SK-MEL-5 (cell line): ENCODE measurements at places on chromosomes 5 and 9. TPM values are rescaled to one million over a fixed set of nuclear protein-coding genes. Genes with fewer than 3 reads are reported as not detected.

DNA sequence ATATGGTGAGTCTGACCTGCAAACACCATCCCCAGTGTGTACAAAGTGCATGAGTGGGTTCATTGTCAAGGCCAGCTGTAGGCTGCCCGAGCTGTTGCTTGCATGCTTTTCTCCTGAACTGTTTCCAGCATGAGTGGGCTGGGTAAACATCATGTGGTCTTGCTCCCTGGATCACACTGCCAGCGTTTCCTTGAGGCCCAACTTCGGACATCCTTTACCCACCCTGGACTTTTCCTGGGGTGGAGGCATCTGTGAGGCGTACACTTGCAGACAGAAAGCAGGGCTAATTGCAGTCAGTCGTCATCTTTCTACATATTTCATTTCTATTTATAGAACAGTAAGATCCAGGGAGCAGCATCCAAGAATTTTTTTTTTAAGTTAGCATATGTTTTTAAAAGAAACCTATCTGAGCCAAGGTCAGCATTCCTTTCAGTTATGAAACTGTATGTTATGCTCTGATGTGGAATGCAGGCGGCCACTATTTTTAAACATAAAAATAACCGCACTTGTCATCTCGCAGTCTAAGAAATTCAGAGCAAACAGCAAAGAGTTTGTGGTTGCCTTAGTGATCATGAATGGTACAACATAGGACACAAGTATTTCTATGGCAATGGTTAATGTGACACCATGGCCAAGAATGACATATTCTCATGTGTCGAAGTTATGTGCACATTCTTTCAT lies 106.5 kb upstream of the DMRT1 start:
- DNase-seq, result no peak

MZB1 gene
- not detected in 2 replicates for total RNA-seq

- no peak for DNase-seq
Measured at GRCh38 chr5:175638305-175638704, 19.6 kb upstream of the HRH2 start.

SPINK6 gene
- 0.61 TPM in 1 of 2 replicates, not detected in the other for total RNA-seq

- peak; percentile 56 for DNase-seq
Measured at GRCh38 chr9:14251154-14252071, 62.5 kb downstream of the NFIB start.

TXNDC8 gene
- not detected in 2 replicates for total RNA-seq

DNA sequence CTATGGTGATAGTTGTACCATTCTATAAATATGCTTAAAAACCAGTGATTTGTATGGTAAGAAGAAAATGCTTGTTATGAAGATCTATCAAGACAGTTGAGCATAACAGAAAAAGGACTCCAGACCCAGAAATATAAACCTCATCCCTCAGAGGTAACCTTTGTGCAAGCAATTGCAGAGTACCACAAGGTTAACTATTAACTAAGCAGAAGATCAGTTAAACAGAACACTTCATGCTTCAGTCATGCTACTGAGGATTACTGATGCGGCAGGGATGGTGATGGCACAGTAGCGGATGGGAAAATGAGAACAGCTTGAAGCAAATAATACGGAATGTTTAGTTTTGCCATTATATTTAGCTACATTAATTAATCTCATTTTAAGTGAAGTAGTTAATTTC lies 45.5 kb downstream of the IARS1 start:
- no peak for DNase-seq
